ENCODE measurements at places on chromosomes 12 and 14. TPM values are rescaled to one million over a fixed set of nuclear protein-coding genes. Genes with fewer than 3 reads are reported as not detected.

GRCh38 chr12:124296295-124296915 lies 1.5 kb downstream of the RFLNA start:
- peak; percentile 88 for DNase-seq

TNFRSF1A gene
- total RNA-seq = 140 TPM

CLBA1 gene
- 6.5 TPM for total RNA-seq

DNA sequence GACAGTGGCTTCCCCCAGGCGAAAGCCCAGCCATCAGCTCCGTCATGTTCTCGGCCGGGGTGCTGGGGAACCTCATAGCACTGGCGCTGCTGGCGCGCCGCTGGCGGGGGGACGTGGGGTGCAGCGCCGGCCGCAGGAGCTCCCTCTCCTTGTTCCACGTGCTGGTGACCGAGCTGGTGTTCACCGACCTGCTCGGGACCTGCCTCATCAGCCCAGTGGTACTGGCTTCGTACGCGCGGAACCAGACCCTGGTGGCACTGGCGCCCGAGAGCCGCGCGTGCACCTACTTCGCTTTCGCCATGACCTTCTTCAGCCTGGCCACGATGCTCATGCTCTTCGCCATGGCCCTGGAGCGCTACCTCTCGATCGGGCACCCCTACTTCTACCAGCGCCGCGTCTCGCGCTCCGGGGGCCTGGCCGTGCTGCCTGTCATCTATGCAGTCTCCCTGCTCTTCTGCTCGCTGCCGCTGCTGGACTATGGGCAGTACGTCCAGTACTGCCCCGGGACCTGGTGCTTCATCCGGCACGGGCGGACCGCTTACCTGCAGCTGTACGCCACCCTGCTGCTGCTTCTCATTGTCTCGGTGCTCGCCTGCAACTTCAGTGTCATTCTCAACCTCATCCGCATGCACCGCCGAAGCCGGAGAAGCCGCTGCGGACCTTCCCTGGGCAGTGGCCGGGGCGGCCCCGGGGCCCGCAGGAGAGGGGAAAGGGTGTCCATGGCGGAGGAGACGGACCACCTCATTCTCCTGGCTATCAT lies 663 bp downstream of the PTGER2 start:
- DNase-seq = peak; percentile 30

VRTN gene
- not detected for total RNA-seq

- DNase-seq = no peak
These were observed 220.2 kb downstream of the ANO6 start for GRCh38 chr12:45435945-45436710.

GRCh38 chr12:123723765-123724164 lies 11.6 kb downstream of the ATP6V0A2 start:
- DNase-seq = no peak

DNA sequence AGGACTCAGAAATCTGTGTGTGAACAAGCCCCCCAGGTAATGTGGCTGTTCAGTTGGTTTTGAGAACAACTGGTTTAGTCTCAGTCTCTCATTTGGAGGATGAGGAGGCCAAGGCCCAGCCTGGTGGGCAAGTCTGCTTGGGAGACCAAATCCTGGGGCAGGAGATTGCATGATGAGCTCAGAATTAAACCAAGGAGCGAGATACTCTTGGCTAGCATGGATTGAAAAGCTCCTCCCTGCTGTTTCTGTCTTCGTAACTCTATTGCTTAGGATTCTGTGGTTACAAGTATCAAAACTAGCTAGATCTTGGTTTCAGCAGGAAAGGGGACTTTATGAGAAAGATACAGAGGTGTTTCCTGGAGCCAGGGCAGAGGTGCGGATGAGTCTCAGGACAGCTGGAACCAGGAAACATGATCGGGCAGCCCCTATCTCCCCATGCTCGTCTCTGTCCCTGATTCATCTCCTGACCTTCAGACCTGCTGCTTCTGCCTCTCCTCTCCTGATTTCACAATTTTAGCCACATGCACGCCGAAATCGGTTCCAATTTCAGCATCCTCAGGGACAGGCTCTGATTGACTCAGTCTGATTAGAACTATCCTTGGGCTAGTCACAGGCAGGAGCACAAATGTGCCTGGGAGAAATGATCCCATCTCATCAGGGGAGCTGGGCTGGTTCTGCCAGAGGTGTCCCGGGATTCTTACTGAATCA lies 40.2 kb upstream of the RIN3 start:
- DNase-seq = no peak

- no peak for DNase-seq
These were observed 214.7 kb upstream of the FLRT2 start for GRCh38 chr14:85315290-85315689.

DNA sequence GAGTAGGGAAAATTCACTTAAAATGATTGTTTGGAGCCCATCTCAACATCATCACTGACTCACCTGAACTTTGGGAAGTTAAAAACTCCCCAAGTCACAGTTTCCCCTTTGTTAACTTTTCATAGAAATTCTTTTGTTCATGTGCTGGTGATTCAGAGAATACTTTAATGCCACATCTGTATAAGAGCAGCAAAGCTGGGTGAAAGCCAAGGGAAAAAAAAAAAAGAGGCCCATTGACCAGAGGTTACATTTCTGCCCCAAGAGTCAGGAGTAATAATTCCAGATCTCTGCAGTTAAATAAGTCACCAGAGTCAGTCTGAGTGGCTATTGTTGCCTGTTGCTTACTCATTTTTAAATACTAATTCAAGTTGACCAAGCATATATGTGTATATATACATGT lies 136.4 kb upstream of the LGR5 start:
- no peak for DNase-seq
